ENCODE measurements at places on chromosomes 12 and 14. TPM values are rescaled to one million over a fixed set of nuclear protein-coding genes. Genes with fewer than 3 reads are reported as not detected.

The TC2N gene
- 86.6 TPM for total RNA-seq

The KLHL33 gene
- not detected for total RNA-seq

The GPR68 gene
- not detected for total RNA-seq

The CDCA4 gene
- total RNA-seq: 32.4 TPM

The TPPP2 gene
- not detected for total RNA-seq

The ASIC1 gene
- total RNA-seq: 4.1 TPM

The CPNE8 gene
- 18.6 TPM for total RNA-seq

The JPH4 gene
- total RNA-seq: not detected

The CLEC4C gene
- total RNA-seq: not detected

The SPATA7 gene
- 7.1 TPM for total RNA-seq

The IPO8 gene
- 40.1 TPM for total RNA-seq

The ZBTB1 gene
- total RNA-seq: 28.1 TPM

Data from Calu3 (cell line).